ENCODE measurements at places on chromosomes 7 and 10.

- DNase-seq = no peak
Measured at GRCh38 chr7:67435894-67436535, 439.4 kb downstream of the TYW1 start.

- no peak for DNase-seq
Measured at GRCh38 chr7:158685693-158686092, 18.9 kb downstream of the NCAPG2 start.

DNA sequence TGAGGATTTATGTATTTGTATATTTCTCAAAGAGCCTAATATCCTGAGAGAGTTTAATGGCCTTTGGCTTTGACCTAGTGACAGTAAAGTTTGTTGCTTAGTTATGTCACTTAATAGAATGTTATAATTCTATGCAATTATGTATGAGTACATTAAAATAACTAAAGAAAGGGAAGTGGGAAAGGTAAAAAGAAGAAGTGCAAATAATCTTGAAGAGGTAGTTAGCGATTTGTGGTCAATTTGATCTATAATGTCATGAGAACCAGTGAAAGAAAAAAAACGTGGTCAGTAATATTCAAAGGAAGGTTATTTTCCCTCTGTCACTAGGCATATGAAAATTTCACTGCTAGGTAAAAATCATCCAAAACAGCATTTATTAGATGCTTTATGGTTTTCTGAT is 143.4 kb upstream of the LSM8 start:
- no peak for DNase-seq

- DNase-seq = no peak
Measured at GRCh38 chr10:52652431-52653262, 119.9 kb downstream of the MBL2 start.

DNA sequence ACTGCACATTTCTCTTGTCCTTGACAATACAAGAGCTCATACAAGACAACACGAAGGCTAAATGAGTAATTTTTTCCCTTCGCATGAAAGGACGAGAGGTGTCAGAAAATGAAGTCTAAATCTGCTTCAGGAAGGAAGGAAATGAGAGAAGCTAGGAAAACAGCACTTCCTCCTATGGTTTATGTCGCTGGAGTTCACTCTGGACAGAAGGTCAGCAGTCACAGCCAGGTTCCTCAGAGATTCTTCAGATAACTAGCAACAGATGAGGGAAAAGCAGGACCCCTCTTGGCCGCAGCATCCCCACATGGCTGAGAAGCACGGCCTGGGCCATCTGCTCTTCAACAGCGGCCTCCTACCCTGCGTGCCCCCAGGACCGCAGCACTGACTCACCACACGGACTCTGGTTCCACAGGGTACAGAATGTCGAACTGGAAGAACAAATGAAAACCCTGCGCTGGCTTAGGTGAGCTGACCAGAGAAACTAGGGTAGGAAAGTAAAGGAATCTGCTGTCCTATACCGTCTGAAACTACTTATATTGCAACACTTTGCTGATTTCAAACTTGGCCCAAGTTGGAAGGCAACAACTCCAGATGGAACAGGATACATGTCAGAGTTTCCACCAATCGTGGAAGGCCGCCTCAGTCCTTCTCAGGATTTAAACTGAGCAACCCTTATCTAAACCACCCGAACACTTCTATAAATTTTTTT is 26.3 kb downstream of the DNMBP start:
- no peak for DNase-seq
